ENCODE measurements at places on chromosomes 5 and 9.

DNA sequence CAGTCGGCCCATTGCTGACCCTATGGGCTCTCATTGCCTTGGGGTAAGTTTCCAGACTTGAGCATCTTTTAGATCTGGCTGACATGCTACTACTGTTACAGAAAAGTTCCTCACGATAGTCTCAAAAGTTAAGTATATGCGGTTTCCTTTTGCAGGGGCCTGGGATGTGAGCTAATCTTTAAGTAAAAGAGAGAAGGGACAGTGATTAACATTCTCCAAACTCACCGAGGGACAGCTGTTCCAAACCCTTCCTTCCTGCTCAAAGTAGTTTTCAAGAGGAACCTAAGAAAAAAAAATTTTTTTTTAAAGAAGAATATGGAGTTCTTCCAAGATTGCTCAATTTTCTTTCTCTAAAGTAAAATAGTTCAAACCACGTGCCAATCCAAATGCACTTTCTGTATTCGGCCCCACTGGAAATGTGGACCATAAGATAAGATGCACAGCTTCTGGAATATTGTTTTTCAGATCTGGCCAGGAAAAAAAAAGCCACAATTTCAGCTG, 168.0 kb upstream of the SPRY4 start:
- DNase-seq = no peak

- peak; percentile 54 for DNase-seq
Observed at GRCh38 chr9:91186632-91187108, 175.0 kb downstream of the AUH start.

GRCh38 chr5:473551-474192, 30.7 kb downstream of the EXOC3 start:
- DNase-seq = peak; percentile 51

DNA sequence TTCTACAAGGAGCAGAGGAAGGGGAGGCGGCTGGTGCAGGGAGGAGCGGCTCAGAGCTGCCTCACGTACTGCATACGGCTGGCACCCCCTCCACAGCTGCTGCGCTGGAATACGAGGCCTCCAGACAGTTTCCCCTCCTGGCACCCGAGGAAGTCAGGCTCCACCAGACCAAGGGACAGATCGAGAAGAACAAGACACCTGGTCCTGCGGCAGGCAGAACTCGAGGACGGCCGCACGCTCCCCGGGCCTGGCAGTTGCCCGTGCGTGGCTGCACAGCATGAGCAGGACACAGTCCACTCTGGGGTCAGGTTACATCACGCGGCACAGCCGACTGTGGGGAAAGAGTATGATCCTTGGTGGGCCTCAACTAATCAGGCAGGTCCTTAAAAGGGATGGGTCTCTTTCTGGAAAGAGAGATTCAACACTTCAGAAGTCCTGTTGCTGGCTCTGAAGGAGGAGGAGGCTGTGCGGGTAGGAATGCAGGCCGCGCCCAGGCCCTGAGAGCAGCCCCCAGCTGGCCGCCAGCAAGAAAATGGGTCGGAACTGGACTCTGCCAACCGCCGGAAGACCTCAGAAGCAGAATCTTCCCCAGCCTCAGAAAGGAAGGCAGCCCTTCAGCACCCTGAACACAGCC, 11.6 kb downstream of the UBAC1 start:
- DNase-seq = no peak

- no peak for DNase-seq
Observed at GRCh38 chr5:142973932-142974331, 203.8 kb downstream of the ARHGAP26 start.

DNA sequence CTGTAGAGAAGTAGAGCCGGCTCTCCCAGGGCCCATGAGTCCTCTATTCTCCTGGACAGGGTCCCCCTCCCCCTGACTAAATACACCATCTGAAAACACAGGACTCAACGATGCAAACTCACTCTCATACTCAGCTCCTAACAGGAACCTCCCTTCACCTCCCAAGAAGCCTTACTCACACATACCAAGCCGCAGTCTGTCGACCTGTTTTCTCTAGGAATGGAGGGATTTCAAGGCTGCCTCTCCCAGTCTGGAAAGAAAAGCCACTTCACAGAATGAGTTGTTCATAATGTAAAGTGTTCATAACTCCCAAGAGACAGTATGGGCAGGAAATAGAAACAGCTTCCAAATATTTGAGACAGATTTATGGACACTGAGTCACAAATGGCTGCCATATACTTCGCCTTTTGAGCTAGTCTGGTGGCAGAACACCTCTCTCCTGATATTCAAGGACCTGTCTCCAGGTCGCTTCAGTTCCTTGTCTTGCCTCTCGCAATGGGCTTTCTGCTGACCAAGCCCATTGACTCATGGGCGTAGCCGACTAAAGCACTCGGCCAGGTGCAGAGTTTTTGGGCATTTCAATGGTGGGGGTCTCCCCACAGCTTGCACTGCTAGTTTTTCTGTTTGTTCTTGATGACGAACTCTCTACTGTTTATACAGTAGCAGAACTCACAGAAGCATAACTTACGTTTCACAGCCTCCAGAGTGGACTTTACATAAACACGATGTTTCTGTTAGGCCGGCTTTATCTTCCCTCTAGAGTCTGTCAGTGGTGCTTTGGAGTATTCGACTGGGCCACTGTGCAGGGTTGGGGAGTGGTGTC, 25.0 kb upstream of the IL17B start:
- DNase-seq = no peak

DNA sequence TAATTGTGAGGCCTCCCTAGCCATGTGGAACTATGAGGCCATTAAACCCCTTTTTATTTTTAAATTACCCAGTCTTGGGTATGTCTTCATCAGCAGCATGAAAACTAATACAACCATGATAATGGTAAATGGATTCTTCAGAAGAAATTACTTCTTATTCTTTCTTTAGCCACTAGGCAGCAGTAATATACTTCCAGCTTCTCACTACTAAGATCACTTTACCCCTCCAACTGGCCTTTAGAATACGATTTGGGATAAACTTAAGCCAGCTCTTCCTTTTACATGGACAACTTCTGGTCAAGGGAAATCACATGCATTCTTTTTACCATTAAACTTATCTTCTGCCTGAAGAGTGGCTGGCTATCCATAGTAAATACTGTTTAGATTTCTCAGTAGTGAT, 355.4 kb downstream of the MAN2A1 start:
- DNase-seq = no peak

GRCh38 chr9:6008169-6008979, 7.0 kb downstream of the RANBP6 start:
- peak; percentile 89 for DNase-seq

All from MG63 (cell line).